ENCODE measurements at places on chromosomes 11 and 22.

DNA sequence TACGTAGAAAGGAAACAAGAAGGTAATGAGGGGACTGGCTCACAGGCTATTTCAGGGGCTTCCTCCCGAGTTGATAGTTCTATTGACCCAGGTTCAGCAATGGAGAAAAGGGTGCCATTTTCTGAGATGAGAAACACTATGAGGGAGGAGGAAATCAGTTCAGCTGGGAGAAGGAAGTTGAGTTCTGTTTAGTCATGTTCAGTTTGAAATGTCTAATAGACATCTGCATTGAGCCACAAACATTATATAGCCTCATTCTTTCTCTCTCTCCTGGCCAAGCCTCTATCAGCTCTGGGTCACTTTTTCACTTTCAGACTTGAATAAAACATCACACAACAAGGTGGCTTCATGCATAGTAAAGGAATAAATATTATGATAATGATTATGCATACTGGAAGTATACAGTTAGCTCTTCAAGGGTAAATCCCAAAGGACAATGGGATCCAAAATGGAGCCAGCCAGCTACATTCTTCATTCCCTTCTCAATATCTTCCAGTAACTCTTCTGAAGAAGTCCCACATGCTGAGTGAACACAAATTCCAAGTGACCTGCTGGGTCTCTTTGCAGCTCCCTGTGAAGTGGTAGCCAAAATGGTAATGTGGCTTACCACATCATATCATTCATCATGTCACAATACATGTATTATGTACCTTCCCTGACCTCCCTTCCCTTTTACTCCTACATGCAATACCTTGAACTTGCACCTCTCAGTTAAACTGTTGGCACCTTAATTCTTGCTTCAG lies 80.9 kb upstream of the CD44 start:
- DNase-seq = no peak

GRCh38 chr11:59598961-59599360 lies 16.6 kb downstream of the OSBP start:
- DNase-seq = no peak

GRCh38 chr11:116104498-116105174 lies 600.4 kb upstream of the CADM1 start:
- DNase-seq = no peak

DNA sequence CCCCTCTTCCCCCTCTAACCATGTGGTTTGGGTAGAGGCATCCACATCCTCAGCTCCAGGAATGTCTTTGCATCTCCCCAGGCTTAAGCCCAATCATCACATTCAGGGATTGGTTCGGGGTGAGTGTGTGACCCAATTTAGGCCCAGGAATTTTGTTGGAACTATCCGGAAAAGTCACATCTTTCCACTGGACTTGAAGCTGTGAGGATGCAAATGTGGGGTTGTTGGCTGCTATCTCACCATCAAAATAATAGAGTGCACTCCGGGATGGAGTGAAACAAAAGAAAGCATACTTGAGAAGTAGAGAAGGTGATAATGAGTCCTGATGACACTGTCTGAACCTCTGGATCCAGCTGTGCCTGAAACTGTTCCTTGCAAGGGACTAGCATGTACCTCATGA lies 33.8 kb upstream of the OLFML1 start:
- no peak for DNase-seq

DNA sequence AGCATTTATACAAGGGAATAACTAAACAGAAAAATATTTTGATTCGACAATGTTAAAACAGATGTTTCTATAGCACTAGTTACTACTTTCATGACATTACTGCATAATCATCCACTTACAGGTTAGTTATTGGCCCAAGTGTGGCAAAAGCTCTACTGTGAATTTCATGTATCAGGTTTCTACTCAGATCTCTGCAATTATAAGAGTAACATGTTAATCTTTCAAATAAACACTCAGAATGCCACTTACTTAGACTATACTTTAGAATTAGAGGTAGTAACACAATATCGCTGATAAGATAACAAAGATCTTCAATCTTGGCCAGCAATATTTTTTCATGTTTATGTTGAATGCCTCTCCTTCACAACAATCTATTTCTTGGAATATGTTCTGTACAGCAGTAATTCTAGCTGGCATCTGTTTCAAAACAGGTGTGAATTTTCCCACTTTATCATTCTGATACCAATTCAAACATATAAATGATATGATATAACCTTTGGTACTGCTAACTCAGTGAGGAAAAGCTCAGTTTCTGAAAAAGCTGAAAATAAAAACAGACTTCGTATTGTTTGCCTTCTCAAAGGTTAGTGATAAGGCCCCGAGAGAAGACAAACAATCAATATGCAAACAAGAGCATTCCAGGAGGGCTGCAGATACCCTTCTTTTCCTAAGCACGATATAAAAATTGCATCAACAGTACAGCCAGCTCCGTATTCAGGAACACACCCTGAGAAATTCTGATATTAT lies 11.0 kb upstream of the CCDC34 start:
- no peak for DNase-seq

DNA sequence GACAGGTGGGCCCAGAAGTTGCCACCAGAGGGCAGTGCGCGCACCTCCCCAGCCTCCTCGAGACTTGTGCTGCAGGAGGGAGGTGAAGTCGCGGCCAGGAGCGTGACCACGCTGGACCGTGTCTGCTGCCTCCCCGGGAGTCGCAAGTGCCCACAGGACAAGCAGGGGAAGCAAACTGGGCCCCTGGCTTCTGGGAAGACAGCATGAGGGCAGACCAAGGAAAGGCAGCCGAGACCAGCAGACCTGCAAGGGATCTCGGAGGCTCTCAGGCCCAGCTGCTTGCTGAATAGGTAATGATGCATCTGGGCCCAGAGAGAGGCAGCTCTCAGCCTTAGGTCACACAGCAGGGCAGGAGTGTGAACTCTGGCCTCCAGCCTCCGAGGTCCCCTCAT lies 17.0 kb upstream of the IL2RB start:
- DNase-seq = peak; percentile 73

GRCh38 chr22:41239443-41240128 lies 1.1 kb downstream of the CHADL start:
- no peak for DNase-seq

GRCh38 chr11:134518616-134519389 lies 106.8 kb upstream of the B3GAT1 start:
- no peak for DNase-seq

DNA sequence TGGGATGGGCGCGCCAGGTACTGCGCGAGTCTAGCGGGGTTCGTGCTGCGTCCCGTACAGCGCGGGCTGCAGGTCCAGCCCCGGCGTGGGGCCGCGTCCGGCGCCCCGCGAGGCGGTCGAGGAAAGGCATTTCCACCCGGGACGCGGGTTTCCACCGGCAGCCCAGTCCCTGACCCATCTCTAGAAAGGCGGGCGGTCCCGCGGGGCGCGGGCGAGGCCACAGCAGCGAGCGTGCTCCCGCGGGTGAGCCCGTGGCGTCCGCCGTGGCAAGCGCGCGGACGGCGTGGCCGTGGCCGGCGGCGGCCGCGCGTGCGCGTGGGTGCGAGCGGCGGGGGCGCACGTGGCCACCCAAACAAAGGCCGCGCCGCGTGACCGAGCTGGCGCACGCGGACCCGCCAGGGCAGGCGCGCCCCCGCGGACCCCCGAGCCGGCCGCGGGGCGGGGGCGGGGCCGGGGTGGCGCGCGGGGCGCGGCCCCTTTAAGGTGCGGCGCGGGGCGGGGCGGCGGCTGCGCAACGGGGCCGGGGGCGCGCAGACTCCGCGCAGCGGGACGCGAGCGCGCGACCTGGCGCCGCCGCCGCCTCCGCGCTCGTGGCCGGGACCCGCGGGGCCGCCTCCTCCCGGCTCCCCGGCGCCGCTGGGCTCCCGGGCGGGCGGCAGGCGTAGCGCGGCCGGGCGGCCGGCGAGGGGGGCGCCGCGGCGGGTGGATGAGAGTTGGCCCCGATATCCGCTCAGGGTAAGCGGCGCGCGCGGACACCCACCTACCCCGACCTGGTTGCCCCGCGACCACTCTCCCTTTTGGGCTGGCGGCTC lies 39.3 kb upstream of the CELSR1 start:
- DNase-seq = peak; percentile 43

GRCh38 chr11:62909107-62909894 lies 11.9 kb downstream of the CHRM1 start:
- no peak for DNase-seq

Measured in stimulated activated CD8-positive, alpha-beta memory T cell treated with anti-CD3 and anti-CD28 coated beads, Interleukin-4, amount 100 ng/mL, for 1 hour (primary cell).